RCC 7860 (cell line): ENCODE measurements at places on chromosomes 3 and 15.

GRCh38 chr15:31776039-31776438 lies 254.3 kb upstream of the CHRNA7 start:
- DNase-seq = no peak

DNA sequence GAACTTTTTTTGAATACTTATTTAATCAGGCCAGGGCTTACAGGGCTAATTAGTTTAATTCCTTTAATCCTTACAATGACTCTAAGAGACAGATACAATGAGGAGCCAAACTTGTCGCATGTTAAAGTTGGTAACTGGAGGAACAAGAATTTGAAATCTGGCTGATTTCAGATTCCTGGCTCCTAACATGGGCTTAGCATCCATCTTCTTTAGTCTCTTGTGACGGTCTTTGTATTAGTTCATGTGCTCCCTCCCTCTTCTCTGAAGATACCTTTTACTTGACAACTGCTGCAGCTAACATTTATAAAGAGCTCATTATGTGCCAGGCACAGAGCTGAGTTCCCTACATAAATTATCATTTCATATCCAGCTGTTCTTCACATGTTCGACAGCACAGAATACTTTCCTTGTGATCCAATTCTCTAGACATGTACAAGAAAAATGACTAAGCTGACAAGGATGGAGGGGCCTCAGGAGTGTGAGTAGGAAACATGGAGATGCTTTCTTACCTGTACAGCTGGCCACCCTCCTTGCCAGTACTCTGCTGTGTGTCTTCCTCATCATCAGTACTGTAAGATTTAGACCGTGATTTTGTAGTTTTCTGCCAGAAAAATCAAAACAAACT lies 206.8 kb upstream of the STRIT1 start:
- no peak for DNase-seq

DNA sequence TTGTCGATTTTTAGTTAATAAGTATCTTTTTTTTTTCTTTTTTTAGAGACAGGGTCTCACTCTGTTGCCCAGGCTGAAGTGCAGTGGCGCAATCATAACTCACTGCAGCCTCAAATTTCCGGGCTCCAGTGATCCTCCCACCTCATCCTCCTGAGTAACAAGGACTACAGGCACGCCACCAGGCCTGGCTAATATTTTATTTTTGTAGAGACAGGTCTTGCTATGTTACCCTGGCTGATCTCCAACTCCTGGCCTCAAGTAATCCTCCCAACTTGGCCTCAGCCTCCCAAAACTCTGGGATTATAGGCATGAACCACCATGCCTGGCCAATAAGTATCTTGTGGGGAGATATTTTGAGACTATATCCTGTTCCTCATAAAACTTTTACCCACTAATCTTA lies 29.4 kb upstream of the ARID3B start:
- DNase-seq = peak; percentile 75

- DNase-seq = no peak
Measured at GRCh38 chr15:52068004-52068615, 44.5 kb downstream of the BCL2L10 start.

GRCh38 chr3:98892263-98892662 lies 9.2 kb downstream of the DCBLD2 start:
- no peak for DNase-seq
